Fibroblast of skin of scalp (primary cell): ENCODE measurements at places on chromosomes 7 and 10.

DNA sequence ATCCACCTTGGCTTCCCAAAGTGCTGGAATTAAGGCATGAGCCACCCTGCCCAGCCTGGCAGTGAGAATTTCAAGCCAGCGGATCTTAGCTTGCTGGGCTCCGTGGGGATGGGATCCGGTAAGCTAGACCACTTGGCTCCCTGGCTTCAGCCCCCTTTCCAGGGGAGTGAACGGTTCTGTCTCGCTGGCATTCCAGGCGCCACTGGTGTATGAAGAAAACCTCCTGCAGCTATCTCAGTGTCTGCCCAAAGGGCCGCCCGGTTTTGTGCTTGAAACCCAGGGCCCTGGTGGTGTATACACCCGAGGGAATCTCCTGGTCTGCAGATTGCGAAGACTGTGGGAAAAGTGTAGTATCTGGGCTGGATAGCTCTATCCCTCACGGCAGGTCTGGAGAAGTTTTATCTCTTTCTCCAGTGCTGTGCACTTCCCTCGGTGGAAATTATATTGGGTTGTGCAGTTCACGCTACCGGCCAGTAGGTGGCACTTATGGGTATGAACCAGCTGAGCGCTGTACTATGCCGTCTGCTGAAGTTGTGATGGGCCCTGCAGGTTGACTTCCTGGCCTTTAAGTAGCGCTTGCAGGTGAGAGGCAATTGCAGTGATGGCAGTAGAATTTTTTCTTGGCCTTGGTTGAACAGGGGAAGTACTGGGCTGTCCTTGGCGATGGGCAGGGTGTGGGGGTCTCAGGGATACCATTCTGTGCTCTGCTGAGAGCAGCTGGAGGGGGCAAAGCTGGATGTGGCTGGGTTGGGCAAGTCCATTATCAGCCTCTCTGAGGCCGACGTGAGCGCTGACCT is 138.0 kb upstream of the MTPN start:
- DNase-seq, result peak; percentile 48

DNA sequence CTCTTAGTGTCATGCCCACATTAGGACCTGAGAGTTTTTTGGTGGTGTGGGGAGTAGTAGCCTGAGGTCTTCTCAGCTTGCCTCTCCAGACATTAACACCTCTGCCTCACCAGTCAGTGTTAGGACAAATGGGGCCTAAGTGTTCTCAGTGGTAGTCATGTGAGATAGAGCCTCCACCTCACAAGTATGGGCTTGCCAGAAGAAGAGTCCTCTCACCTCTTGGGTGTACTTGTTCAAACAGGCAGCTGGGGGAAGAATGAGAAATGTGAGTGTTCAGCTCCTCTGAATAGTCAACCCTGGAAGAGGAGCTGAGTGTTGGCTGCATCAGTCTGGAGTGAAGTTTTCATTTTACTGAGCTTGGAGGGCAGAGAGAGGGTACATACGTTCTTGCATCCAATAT is 464.6 kb downstream of the POM121L12 start:
- DNase-seq, result no peak

- peak; percentile 71 for DNase-seq
Observed at GRCh38 chr7:47600199-47601118, 18.5 kb upstream of the TNS3 start.

GRCh38 chr7:27762062-27762461 is 22.1 kb downstream of the TAX1BP1 start:
- no peak for DNase-seq

DNA sequence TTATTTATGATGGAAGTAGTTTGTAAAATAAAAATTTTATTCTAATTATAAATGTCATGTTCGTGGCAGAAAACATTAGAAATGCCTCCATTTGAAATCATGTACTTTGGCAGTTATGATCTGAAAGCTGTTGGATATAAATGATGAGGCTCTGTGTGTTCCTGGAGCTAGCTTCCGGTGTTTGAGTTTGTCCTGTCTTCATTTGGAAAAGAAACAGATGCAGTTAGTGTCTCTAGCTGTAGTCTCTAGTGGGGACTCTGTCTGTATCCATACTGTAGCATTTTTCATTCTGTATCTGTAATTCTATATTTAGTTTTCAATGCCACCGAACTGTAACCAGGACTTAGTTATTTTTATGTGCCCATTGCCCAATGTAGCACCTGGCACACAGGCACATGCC is 197.0 kb upstream of the FZD1 start:
- DNase-seq, result no peak

DNA sequence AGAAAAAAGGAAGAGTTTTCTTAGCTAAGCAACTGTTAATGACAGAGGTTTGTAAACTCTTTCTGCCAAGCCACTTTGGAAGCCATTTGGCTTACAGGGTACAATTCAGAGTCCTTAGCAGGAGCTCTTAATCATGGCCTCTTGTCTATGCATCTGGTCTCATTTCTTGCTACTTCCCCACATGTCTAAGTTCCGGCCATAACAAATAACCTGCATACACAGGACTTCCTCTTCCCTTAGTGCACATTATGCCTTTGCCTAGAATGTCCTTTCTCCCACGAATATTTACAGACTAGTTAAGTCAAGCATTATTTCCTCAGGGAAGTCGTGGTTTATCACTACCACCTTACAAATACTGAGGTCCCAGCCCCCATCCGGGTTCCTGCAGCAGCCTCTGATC is 8.6 kb upstream of the UPF2 start:
- DNase-seq, result no peak

DNA sequence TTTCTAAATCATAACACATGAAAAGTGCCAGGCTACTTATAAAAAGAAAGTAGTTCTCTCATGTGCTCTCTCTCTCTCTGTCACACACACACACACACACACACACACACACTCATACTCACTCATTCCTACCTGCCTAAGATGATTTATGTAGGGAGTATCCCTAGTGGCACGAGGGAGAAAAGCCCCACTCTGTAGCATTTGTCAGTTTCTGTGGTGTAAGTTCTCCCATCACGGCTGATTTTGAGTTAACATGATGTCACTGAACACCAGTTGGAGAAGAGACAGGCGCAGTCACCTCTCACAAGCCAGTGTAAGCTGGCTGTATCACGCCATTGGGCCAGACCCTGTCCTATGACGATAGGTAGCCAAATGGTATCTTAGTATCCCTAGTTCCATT is 395.4 kb downstream of the SFMBT2 start:
- no peak for DNase-seq

- no peak for DNase-seq
Observed at GRCh38 chr7:52944921-52945320, 90.5 kb upstream of the POM121L12 start.

- peak; percentile 80 for DNase-seq
Observed at GRCh38 chr10:43479275-43479674, 42.4 kb downstream of the ZNF487 start.

- no peak for DNase-seq
Observed at GRCh38 chr7:22275661-22276060, 81.3 kb downstream of the RAPGEF5 start.

DNA sequence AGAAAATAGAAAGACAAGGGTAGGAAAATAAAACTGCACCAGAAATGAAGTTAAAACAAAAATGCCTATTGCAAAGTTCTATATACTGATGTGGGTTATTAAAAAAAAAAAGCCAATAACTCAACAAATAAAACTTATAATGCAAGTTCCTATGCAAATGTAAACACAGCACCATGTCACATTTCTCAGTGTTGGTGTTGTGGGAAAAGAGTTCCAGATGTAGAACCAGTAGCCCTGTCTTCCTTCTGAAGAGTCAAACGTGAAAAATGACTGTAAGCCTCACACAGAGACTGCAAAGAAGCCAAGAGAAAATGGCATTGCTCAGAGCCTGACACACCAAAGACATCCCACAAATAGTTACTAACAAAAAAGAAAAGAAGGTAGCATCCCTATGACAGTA is 10.1 kb downstream of the PON2 start:
- DNase-seq, result no peak

DNA sequence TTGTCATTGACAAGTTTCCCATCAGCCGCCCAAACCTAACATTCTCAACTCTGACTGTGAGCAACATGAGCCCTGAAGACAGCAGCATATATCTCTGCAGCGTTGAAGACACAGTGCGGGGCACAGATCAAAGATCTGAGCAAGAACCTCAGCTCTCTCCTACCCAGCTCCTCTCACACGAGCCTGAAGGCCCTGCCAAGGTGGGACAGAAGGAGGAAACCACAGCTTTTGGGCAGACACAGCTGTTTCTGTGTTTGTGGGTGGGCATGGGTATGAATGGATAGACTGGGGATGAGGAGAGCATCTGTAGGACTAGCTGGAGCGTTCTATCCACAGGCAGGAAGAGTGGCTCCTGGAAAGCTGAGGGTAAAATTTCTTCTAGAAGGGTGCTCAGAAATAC is 8.5 kb upstream of the PRSS1 start:
- DNase-seq, result no peak

DNA sequence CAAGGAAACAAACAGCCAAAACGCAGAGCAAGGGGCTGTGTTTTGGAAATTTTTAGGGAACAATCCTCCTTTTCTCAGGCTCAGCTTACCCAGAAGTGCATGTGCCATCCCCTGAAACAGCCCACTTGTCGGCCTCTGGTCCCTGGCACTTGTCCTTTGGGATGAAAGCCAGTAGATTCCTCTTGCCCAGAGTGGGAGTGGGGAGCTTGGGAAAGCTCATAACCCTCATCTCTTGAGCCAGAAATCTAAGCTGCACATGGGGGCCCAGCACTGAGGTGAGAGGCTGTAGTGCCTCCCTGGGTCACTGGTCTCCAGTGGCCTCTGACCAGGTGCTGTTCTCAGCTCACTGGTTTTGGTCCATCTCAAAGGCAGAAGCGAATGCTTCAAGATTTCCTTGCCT is 150.3 kb downstream of the RNF216 start:
- DNase-seq, result no peak

- DNase-seq, result peak; percentile 91
Observed at GRCh38 chr10:32413513-32413912, 32.4 kb upstream of the CCDC7 start.

DNA sequence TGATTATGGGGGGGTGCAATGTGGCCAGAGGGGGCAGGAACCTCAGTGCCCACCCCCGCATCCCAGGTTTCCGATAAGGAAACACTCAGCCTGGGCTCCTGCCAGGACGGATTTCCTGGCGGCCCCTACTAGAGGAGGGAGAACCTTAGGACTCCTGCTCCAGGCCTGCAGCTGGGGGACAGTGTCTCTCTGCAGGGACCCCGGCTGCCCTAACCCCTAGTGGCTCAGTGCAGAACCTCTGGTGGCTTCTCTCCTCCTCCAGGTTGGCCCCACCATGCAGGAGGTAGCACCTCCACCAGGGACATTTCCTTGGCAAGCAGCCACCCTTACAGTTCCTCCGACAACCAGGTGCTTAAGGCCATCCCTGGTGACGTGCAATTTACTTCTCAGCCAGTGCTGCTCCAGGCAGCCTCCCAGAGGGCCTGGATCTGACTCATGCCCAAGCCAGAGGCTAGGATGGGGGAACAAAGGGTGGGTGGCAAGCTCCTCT is 31.9 kb downstream of the SH2B2 start:
- no peak for DNase-seq

GRCh38 chr10:51439645-51440044 is 259.8 kb downstream of the CSTF2T start:
- DNase-seq, result no peak

DNA sequence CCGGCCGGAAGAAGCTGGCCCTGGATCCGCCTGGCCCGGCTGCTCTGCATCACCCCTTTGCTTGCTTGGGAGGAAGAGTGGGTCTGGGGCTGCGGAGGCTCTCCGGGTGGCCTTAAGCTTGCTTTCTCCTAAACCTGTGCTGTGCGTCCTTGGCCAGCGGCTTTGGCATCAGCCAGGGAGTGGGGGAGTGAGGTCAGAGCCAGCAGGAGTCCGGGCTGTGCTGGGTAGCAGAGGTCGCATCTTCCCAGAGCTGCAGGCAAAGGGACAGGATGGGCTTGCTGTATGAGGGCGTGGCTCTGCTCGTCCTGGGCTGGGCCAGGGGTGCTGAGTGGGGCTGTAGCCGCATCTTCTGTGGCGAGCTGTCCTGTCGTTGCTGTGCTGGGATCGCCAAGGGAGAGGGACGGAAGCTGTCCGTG is 21.1 kb downstream of the BNIP3 start:
- no peak for DNase-seq

- DNase-seq, result peak; percentile 8
Observed at GRCh38 chr7:134589491-134589941, 40.6 kb downstream of the AKR1B15 start.

DNA sequence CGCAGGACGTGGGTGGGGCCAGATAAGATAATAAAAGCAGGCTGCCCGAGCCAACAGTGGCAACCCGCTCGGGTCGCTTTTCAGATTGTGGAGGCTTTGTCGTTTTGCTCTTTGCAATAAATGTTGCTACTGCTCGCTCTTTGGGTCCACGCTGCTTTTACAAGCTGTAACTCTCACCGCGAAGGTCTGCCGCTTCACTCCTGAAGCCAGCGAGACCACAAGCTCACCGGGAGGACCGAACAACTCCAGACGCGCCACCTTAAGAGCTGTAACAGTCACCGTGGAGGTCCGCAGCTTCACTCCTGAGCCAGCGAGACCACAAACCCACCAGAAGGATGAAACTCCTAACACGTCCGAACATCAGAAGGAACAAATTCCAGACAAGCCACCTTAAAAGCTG is 286.6 kb upstream of the MAGI2 start:
- no peak for DNase-seq

DNA sequence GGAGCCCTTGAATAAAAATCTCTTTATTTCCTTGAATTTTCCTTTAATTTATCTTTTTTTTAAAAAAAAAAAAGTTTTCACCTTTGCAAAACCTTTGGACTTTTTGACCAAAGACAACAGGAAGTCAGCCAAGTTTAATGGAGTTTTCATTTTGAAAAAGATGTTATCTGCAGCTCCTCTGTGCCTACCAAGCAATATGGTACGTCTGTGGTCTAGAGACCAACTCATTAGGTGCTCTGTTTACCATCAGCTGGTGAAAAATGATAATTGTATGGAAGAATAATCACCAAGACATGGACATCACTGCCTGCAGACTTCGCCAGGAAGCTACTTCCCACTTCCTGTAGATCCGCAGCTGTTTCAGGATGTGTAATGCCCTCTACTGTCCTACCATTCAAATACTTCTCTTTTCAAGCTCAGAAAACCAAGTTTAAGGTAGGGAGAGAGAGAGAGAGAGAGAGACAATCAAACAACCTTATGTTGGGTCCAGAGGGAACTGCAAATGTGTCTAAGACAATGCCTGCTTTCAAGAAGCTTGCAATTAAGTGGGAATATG is 18.7 kb downstream of the PLXNA4 start:
- peak; percentile 25 for DNase-seq
